Right lung (tissue), 10 donors: ENCODE measurements at places on chromosomes 1 and 21.

GRCh38 chr1:8689431-8690252 lies 127.8 kb downstream of the RERE start:
- no peak for DNase-seq

DNA sequence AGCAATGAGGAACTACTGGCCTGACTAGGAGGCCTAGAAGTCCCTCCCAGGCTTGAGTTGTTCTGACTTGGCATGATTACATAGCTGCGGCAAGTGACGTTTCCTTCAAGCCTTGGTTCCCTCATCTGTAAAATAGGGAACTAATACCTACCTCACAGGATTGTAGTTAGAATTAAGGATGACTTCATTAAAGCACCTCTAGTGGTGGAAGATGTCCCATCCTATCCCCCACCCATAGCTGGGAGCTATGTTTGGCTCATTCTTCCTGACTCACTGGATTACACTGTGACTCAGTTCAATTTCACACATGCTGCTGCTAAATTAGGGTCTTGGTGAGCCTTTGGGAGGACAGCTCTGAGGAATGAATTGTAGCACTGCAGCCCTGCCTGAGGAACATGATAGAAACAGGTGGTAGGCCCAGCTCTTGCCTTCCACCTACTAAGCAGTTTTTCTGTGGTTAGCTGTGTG lies 6.0 kb upstream of the SHISA4 start:
- DNase-seq: no peak

DNA sequence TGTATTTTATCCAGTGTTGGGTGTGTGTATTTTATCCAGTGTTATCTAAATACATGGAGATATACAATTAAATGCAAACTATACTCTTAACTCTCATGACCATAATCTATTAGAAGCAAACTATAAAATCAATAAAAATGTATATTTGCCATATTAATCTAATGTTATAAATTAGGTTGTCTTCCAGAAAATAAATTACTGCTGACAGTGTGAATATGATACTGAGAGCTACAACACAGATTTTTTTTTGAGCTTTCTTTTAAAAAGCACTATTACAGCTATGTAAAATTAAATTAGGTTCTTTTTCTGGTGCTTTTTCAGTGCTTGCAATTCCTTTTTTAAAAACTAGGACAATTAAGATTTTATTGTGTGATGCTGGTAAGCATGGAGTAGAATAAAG lies 19.0 kb upstream of the GPR52 start:
- DNase-seq: no peak

DNA sequence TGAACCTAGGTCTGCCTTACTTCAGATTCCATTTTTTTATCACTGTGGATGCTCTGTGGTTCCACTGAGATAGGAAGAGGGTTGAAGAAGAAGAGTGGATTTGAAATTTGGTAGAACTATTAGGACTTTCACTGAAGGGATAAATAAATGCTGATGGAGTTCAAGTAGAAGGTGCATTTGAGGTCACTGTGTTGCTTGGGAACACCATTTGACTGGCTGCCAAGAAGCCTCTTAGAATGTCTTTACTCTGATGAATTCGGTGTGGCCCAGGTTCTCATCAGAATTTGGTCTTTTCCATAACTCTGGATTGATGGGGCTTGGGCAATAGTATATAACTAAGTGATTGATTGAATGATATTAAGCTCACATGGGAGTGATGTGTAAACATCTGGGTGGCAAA lies 11.9 kb downstream of the XPR1 start:
- DNase-seq: no peak

DNA sequence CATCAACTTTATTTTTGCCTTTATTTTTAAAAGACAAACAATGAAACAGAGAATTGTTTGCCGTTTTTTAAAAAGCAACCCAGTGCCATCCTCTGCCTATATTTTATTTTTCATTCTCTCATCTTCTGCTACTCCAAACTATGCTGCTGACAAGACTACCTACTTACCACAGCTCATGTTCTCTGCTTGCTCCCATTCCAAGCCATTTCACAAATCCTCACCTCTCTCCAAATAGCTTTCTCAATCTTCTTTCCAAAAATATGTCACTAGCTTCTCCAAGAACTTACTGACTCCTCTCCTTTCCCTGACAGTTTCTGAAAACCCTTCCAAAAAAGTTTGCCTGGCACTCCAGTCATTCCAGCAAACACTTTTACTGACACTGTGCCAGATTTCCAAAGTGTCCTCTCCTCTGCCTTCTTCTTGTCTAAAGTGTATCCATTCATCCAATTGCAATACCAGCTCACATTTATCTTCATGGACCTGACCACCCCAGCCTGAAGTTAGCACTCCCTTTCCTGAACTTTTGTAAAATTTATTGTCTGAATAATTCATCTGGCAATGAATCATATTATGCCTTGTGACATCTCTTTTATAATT lies 766.5 kb upstream of the B3GALT2 start:
- DNase-seq: no peak

- DNase-seq: no peak
Measured at GRCh38 chr1:204451352-204452124, 39.9 kb upstream of the PPP1R15B start.

DNA sequence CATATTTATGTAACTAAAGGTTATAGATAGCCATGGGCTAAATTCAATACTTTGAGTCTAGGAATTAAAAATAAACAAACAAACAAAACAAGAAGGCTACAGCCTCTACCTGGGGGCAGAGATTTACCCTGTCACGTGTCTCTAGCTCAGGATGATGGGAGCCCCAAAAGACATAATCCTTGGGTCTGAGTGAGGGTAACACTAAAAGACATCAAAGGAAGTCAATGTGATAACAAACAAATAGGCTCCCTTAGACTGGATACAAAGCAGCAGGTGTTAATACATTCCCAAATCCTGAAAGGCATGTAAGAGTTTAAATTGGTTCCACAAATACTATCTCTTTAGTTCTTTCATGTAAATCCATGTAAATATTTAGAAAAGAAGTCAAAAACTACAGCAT lies 10.7 kb downstream of the MYSM1 start:
- no peak for DNase-seq

DNA sequence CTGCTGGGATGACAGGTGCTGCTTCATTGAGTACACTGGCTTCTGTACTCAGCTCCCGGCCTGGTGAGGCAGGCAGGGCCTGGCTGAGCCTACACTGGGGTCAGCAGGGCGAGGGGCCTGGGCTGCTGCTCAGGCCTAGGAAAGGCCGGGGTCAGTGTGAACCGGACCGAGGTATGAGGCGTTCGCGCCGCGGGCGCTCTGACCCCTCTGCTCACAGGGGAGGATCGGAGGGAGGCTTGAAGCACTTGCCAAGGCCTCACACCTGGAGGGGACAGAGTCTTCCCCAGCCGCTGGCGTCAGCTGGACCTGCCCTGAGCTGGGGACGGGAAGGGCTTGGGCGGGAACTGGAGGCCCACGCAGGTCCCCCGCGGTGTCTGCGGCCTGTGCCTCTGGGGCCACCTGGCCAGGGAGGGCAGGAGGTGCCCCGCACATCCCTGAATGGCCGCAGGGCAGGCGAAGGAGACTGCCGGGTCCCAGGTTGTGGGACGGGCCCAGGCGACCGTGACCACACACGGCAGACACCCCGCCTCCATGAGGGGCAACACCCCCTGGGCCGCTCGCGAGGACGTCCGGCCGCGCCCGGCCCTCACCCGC lies 466 bp downstream of the PEX10 start:
- DNase-seq: no peak

GRCh38 chr1:40479156-40479555 lies 2.1 kb downstream of the ZFP69 start:
- DNase-seq: no peak

DNA sequence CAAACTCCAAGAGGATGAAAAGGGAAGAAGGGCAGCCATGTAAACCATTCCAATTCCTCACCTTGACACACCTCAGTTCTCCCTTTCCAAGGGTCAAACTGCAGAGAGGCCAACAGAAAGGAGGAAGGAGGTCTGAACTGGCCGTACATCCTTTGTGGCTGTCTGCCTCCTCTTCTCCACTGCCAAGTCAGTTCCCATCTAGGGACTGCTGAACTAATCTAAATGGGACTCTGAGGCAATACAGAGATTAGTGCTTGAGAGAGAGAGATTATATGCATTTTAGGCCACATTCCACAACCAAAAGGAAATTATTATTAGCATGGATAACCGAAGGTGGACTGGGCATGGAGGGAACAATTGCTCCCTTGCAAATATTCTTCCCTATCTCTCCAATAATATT lies 2.7 kb downstream of the ARHGEF11 start:
- DNase-seq: no peak

DNA sequence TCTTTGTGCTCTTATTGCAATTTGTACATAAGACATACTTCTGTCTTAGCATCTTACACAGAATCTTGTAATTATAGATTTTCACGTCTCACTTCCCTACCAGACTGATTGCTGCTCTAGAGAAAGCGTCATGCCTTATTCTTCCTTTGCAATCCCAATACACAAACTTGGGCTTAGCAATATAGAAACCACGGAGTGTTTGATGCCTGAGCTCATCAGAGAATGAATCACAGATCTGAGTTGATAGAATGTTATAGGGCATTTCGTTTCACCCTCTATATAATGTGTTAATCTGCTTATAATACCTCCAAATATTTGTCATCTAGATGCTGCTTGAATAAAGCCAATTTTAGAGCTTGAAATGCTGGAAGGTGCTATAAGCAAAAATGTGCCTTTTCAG lies 6.6 kb downstream of the FMO1 start:
- no peak for DNase-seq

- DNase-seq: no peak
Measured at GRCh38 chr1:213962508-213962907, 25.3 kb upstream of the PROX1 start.

- no peak for DNase-seq
Measured at GRCh38 chr1:38118976-38119375, 72.4 kb upstream of the POU3F1 start.

- no peak for DNase-seq
Measured at GRCh38 chr1:231861541-231862481, 235.2 kb downstream of the DISC1 start.

GRCh38 chr1:60502506-60502905 lies 428.9 kb upstream of the C1orf87 start:
- DNase-seq: no peak
